ENCODE measurements at places on chromosomes 7 and 10. TPM values are rescaled to one million over a fixed set of nuclear protein-coding genes. Genes with fewer than 3 reads are reported as not detected.

ZNF425 gene
- total RNA-seq = 6.5 TPM

YKT6 gene
- 178 TPM for total RNA-seq

AHR gene
- 1.7 TPM for total RNA-seq

EVX1 gene
- total RNA-seq = 7.1 TPM

CALCR gene
- total RNA-seq = not detected

ATOH7 gene
- 0.86 TPM for total RNA-seq

RNLS gene
- 4.4 TPM for total RNA-seq

SEMA3A gene
- 16.3 TPM for total RNA-seq

GRID2IP gene
- 0.66 TPM for total RNA-seq

TRAPPC14 gene
- 42.4 TPM for total RNA-seq

SPAM1 gene
- total RNA-seq = not detected

SGMS1 gene
- total RNA-seq = 24.1 TPM

ACTL6B gene
- 95.2 TPM for total RNA-seq

GRCh38 chr7:30246392-30246791 lies 38.0 kb upstream of the ZNRF2 start:
- DNase-seq = no peak
- H3K36me3 ChIP-seq = no peaks in the 10 kb centered on the region
- no peak overlapping the region for H3K4me3 ChIP-seq
- H3K27me3 ChIP-seq = peaks cover 2% of the 10 kb centered on the region
- no peak overlapping the region for H3K27ac ChIP-seq
- H3K4me1 ChIP-seq = peaks cover 7% of the 10 kb centered on the region

DNA sequence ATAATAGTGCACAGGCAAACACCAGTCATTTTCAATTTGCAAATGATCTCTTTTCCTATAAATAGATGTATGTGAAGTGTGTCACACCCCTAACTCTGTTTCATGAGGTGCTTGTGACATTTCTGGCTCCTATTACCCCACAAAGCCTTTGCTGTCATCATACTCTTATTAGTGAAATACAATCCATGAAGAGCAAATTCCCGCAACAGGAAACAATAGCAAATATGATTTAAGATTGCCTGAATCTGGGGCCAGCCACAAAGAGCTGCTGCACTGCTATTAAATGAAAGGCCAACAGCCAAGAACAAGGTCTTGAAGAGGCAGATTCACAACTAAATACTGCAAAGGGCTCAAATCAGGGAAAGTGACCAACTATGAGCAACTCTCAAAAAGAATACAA lies 96.3 kb upstream of the CAV2 start:
- H3K4me3 ChIP-seq = no peak overlapping the region
- no peaks in the 10 kb centered on the region for H3K27me3 ChIP-seq
- H3K36me3 ChIP-seq = no peaks in the 10 kb centered on the region
- H3K4me1 ChIP-seq = no peaks in the 10 kb centered on the region

DNA sequence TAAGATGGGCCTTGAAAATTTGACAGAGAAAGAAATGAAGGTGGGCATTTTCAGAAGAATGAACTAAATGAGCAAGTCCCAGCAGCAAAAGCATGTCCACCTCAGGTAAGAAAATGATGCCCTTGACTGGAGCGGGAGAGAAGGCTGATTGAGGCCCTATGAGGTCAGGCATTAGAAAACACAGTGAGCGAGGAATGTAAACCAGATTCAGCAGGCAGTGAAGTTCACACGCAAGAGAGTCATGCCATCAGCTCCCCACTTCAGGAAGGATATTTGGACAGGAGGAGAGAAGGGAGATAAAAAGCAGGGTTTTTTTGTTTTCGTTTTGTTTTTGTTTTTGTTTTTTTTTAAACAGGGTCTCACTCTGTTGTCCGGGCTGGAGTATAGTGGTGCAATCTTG lies 166.4 kb downstream of the PPP1R17 start:
- no peak for DNase-seq
- no peak overlapping the region for H3K27ac ChIP-seq
- no peaks in the 10 kb centered on the region for H3K36me3 ChIP-seq
- H3K27me3 ChIP-seq = no peaks in the 10 kb centered on the region

DNA sequence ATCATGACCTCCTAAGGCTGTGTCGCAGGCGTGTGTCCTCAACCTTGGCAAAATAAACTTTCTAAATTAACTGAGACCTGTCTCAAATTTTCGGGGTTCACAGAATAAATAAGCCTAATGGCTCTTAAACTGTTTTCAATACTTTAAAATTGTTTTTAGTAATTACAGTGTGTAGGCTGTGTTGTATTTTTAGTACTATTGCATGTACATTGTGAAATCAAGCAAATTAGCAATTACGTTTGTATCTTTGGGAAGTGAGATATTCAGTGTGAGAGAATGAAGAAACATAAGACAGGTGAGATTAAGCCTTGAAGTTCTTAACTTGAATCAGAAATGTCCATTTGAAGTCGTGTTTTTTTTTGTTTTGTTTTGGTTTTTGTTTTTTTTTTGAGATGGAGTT lies 4.8 kb upstream of the AKR1B10 start:
- peaks cover 2% of the 10 kb centered on the region for H3K27me3 ChIP-seq
- DNase-seq = no peak
- peaks cover 2% of the 10 kb centered on the region for H3K4me1 ChIP-seq
- H3K4me3 ChIP-seq = no peak overlapping the region
- no peaks in the 10 kb centered on the region for H3K36me3 ChIP-seq
- no peak overlapping the region for H3K27ac ChIP-seq

DNA sequence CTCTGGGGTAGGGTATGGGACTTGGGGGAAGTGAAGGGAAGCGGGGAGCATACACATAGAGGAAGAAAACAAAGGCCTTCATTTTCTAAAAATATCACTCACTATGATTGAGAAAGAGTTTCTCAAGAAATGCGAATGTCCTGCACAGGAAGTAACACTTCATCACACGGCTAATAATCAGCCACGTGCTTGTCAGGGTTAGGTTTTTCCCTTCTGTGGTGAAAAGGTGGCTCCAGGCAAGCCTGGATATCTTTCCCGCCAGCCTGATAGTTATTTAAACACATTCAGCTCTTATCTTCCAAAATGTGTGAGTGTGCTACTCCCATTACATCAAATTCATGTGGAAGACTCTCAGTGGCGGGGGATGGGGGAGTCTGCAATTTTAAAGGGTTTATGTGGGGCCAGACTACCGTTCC lies 166.4 kb upstream of the ADO start:
- H3K36me3 ChIP-seq = no peaks in the 10 kb centered on the region
- H3K4me3 ChIP-seq = no peak overlapping the region
- DNase-seq = no peak
- no peaks in the 10 kb centered on the region for H3K4me1 ChIP-seq
- no peaks in the 10 kb centered on the region for H3K27me3 ChIP-seq
- H3K27ac ChIP-seq = no peak overlapping the region

DNA sequence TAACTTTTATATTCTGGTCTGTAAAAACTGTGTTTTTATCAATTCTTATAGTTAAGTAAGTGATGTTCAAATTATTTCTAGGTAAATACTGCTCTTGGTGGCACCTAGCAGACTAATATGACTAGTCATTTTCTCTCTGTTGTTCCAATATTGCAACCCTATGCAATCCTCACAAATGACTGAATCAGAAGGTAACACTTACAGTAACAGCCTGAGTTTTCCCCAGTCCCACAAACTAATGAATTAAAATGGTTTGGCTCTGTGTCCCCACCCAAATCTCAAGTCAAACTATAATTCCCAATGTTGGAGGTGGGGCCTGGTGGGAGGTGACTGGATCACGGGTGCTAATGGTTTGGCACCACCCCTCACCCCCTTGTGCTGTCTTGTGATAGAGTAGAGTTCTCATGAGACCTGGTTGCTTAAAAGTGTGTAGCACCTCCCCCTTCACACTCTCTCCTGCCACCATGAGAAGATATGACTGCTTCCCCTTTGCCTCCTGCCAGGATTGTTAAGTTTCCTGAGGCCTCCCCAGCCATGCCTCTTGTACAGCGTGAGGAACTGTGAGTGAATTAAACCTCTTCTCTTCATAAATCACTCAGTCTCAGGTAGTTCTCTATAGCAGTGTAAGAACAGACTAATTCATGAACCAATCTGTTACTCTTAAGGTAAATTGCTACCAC lies 43.5 kb downstream of the MTPN start:
- DNase-seq = no peak
- peaks cover 42% of the 10 kb centered on the region for H3K4me1 ChIP-seq
- peaks cover 2% of the 10 kb centered on the region for H3K27me3 ChIP-seq
- H3K4me3 ChIP-seq = no peak overlapping the region
- peak overlapping the region; percentile 25 for H3K27ac ChIP-seq

- H3K4me1 ChIP-seq = peaks cover 19% of the 10 kb centered on the region
- no peak overlapping the region for H3K27ac ChIP-seq
- peaks cover 3% of the 10 kb centered on the region for H3K27me3 ChIP-seq
- peak; percentile 69 for DNase-seq
- H3K36me3 ChIP-seq = no peaks in the 10 kb centered on the region
- H3K4me3 ChIP-seq = no peak overlapping the region
These were observed 9.4 kb downstream of the NUB1 start for GRCh38 chr7:151351027-151351426.

DNA sequence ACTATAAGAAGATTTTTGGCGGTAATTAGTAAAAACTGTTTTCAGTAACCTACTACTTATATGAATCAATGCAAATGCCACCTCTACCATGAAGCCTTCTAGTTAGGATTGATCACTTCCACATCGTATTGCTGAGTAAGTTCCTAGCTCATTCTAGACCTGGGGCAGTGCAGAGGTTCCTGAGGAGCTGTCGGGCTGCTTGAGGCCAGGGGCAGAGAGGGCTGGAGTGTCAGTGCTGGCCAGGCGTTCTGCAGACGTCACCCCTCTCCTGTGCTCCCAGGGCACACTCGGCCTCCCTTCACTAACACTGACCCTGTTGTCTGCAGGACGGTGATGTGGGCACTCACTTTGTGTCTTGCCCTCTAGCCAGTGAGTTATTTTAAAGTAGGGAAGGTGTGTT lies 275.7 kb downstream of the CELF2 start:
- H3K27me3 ChIP-seq = peaks cover 7% of the 10 kb centered on the region
- no peaks in the 10 kb centered on the region for H3K36me3 ChIP-seq
- H3K4me3 ChIP-seq = no peak overlapping the region
- no peak for DNase-seq
- H3K4me1 ChIP-seq = peaks cover 17% of the 10 kb centered on the region
- H3K27ac ChIP-seq = no peak overlapping the region

GRCh38 chr10:24513155-24513554 lies 210.5 kb downstream of the ARHGAP21 start:
- H3K4me1 ChIP-seq = no peaks in the 10 kb centered on the region
- DNase-seq = peak; percentile 46
- H3K27ac ChIP-seq = no peak overlapping the region

DNA sequence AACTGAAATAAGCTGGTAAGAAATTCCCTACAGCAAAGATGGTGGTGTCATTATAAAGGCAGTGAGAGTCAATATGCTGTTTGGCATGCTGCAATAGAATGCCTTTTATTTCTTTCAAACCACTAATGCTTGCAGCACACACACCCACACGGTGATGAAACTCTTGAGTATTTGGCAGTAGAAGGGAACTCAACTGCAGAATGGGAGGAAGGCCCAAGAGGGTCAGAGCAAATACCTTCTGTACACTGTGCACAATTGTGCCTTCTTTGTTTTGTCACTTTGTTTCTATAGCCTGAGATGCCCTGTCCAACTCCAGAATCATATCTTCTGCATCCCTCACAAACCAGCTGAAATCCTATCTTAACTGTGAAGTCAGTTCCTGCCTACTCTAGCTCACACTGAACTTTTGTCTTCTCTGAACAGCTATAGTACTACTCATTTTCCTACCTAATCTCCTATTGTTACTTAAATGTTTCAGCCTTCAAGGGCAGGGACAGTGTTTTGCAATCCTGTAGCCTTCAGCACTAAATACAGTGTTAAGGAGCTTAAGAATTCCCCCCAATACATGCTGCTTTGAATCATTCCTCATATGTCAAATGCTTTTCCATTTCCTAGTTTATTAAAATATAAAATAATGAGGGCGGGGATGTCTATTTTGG lies 22.2 kb downstream of the MMS19 start:
- no peak overlapping the region for H3K27ac ChIP-seq
- DNase-seq = no peak
- peaks cover 5% of the 10 kb centered on the region for H3K36me3 ChIP-seq
- H3K27me3 ChIP-seq = no peaks in the 10 kb centered on the region
- H3K4me3 ChIP-seq = no peak overlapping the region
- H3K4me1 ChIP-seq = peaks cover 4% of the 10 kb centered on the region

GRCh38 chr7:43362652-43363034 lies 220.3 kb upstream of the STK17A start:
- peak; percentile 57 for DNase-seq
- H3K4me3 ChIP-seq = peak overlapping the region; percentile 15
- peaks cover 26% of the 10 kb centered on the region for H3K4me1 ChIP-seq

DNA sequence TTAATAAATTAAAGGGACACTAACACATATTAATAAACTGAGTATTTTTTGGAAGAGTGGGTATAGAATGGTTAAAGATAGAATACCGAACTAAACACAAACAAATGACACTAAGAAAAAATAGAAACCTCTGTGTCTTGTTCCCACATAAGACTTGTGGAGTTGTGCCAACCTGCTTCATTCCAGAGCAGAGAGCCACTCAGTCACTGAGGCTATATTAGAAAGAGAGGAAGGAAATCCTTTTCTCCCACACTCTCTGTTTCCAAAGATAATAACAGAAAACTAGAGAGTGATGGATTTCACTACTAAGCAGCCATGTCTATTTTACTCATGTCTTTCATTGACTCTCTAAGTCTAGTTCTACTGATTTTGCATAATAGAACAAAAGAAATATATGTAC lies 26.0 kb downstream of the CTNNA3 start:
- H3K4me3 ChIP-seq = no peak overlapping the region
- peaks cover 13% of the 10 kb centered on the region for H3K4me1 ChIP-seq
- no peak for DNase-seq

GRCh38 chr7:584122-584465 lies 64.4 kb upstream of the PDGFA start:
- peaks cover 11% of the 10 kb centered on the region for H3K27me3 ChIP-seq
- H3K4me3 ChIP-seq = no peak overlapping the region
- H3K27ac ChIP-seq = no peak overlapping the region
- H3K36me3 ChIP-seq = peaks cover 15% of the 10 kb centered on the region
- DNase-seq = no peak

DNA sequence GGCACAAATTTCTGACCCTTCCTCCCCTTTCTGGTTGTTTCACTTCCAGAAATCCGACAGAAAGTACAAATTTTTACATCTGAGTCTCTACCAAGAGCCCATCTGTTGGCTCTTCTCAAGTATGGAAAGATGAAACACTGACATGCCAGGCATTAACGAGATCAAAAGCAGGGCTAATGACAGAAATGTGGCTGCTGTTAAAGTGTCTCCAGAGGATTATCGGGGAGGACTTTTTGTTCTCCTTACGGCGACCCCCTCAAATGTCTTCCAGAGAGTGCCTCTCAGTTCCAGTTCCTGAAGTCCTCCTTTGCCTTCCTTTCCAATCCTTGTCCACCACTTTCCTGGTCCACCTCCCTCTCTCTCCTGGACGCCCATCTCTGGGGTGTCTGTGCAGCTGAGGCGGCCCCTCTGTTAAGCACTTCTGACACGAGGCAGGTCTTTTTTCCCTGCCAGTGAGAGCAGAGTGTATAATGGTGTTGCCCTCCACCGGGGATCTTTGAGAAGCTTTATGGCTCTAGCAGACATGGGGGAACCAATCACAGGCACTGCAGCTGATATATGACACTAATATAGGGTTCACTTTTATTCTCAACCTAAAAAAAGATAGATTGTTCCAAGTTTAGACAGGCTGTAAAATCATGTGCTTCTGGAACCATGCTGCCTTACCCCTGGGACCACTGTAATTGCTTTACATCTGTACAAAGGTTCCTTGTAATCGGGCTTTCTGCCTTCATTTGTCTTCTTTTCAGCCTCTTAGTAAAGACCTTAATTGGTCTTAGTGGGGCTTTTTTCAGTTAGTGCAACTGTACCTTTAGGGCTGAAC lies 757.1 kb downstream of the AUTS2 start:
- peak overlapping the region; percentile 81 for H3K27ac ChIP-seq
- H3K4me3 ChIP-seq = peak overlapping the region; percentile 81
- DNase-seq = peak; percentile 42
- H3K36me3 ChIP-seq = peaks cover 13% of the 10 kb centered on the region
- peaks cover 7% of the 10 kb centered on the region for H3K27me3 ChIP-seq
